Kidney (tissue), 22 donors: ENCODE measurements at places on chromosomes 1 and 21. TPM values are rescaled to one million over a fixed set of nuclear protein-coding genes. Genes with fewer than 3 reads are reported as not detected.

Gene CELA3B
- total RNA-seq = not detected

DNA sequence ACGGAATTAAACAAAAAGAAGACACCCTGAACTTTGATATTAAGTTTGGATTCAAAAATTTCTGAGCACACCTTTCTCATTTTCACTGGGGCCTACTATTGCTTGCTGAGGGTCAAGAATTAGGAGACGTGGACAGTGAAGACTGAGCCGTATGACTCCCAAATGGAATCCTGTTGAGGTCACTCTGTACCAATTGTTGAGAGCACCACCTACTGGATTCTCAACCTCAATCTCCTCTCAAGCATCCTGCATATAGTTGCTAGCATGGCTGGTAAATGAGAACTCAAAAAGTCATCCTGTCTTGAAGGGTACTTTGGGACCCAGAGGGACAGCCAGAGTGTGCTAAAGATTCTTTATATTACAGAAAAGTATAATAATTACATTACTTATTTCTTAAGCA, 20.2 kb upstream of the MTR start:
- DNase-seq = no peak
- H3K36me3 ChIP-seq = no peaks in the 10 kb centered on the region
- no peaks in the 10 kb centered on the region for H3K4me1 ChIP-seq
- no peak overlapping the region for H3K27ac ChIP-seq

Gene POLR3GL
- 19.0 TPM for total RNA-seq

GRCh38 chr1:233282582-233282886, 13.0 kb downstream of the PCNX2 start:
- H3K4me1 ChIP-seq = no peaks in the 10 kb centered on the region
- H3K27ac ChIP-seq = no peak overlapping the region
- DNase-seq = no peak
- H3K4me3 ChIP-seq = no peak overlapping the region

GRCh38 chr1:201748335-201748734, 80.6 kb upstream of the IPO9 start:
- no peak overlapping the region for H3K27ac ChIP-seq
- DNase-seq = no peak
- H3K27me3 ChIP-seq = no peaks in the 10 kb centered on the region
- no peak overlapping the region for H3K4me3 ChIP-seq

Gene COL24A1
- 0.54 TPM for total RNA-seq

GRCh38 chr1:240189386-240189989, 97.8 kb downstream of the FMN2 start:
- no peaks in the 10 kb centered on the region for H3K4me1 ChIP-seq
- H3K4me3 ChIP-seq = no peak overlapping the region
- H3K27me3 ChIP-seq = no peaks in the 10 kb centered on the region
- DNase-seq = no peak
- no peak overlapping the region for H3K27ac ChIP-seq

DNA sequence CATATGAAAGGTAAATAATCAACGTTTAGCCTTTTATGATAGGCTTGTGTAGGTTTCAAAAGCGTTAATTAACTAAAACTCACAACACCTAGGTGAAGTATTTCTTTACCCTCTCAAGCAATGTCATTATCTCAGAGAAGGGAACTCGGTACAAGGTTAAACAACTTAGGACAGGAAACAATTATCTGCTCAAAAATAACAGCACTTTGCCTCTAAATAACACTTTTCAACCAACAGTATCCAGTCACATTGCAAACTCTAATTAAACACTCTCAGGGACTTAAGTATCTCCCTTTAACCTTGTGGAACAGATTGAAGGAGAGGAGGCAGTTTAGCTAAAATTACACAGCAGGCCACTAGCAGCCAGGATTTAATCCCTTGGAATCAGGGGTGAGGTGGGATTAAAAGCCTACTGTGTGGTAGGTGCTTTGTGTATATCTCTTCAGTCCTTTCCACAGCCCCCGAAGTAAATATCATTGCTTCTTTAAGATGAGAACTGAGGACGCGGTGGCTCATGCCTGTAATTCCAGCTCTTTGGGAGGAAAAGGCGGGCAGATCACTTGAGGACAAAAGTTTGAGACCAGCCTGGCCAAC, 5.2 kb upstream of the AKNAD1 start:
- no peak overlapping the region for H3K27ac ChIP-seq
- no peaks in the 10 kb centered on the region for H3K36me3 ChIP-seq
- no peaks in the 10 kb centered on the region for H3K4me1 ChIP-seq
- no peak overlapping the region for H3K4me3 ChIP-seq

- no peaks in the 10 kb centered on the region for H3K27me3 ChIP-seq
- H3K27ac ChIP-seq = peak overlapping the region; percentile 17
- no peaks in the 10 kb centered on the region for H3K36me3 ChIP-seq
- H3K4me3 ChIP-seq = no peak overlapping the region
- no peak for DNase-seq
Measured at GRCh38 chr1:8763888-8764287, 53.6 kb downstream of the RERE start.

Gene CNR2
- 0.57 TPM for total RNA-seq

Gene TTLL7
- 7.0 TPM for total RNA-seq

DNA sequence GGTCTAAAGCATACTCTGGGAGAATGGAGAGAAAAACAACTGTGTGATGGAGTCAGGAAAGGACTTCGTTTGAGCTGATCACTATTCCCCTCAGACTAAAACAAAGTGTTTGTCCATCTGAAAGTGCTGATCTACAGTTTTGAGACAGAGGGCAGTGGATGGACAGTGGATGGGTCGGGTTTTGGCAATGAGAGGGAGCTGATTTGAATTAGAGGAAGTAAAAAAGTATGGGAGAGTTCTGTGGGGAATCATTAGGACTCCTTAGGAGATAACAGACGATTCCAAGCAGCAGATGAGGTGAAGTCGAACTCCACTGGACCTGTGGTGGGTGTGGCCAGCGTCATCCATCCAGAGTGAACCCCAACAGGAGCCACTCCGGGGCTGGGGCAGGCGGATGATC, 62.3 kb downstream of the PTGS2 start:
- H3K4me1 ChIP-seq = no peaks in the 10 kb centered on the region
- H3K27me3 ChIP-seq = no peaks in the 10 kb centered on the region
- H3K4me3 ChIP-seq = no peak overlapping the region

- no peak overlapping the region for H3K4me3 ChIP-seq
- no peaks in the 10 kb centered on the region for H3K4me1 ChIP-seq
Measured at GRCh38 chr1:147292012-147292411, 49.5 kb downstream of the CHD1L start.

DNA sequence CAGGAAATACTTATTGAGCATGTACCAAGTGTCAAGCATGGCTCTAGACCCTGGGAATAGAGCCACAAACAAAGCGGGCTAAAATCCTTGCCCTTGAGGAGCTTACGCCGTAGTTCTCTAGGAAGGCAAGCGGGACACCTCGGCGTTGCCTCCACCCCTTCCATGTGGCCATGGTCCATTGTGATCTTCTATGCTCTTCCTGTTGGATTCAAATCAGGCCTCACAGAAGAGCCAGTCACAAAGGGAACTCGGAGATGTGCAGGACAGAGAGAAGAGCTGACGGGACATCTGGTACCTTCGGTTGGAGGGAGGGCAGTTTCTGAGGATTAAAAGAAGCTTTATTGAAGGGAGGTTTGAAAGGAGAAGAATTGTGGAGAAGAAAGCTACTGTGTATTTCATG, 129.3 kb downstream of the TMEM53 start:
- no peak for DNase-seq
- no peaks in the 10 kb centered on the region for H3K36me3 ChIP-seq
- H3K4me1 ChIP-seq = no peaks in the 10 kb centered on the region
- H3K27ac ChIP-seq = no peak overlapping the region
- no peak overlapping the region for H3K4me3 ChIP-seq

DNA sequence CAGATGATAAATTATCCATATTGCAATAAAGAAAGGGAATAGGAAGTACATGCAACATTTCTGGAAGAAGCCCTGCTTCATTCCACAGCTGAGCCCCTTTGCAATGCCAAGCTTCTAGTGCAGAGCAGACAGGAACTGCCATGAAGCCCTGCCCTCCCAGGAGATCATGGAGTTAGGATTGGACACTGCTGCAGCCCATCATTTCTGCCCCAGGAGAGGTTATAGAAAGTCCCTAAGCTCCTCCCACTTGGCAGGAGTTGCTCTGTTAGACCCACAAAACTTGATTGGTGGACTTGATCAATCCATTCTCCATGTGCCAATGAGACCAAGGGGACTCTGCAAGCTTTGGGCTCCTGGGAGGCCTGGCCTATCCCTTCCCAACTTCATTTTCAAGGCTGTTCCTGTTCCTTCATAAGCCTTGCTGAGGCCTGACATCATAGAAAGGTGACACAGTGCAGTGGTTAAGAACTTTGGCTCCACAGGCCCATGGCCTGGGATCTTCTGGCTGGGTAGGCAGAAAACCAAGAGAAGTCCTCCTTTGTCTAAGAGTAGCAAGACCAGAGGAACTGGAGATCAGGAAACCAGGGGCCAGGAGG, 1.3 kb upstream of the LAPTM5 start:
- no peaks in the 10 kb centered on the region for H3K4me1 ChIP-seq
- no peak overlapping the region for H3K27ac ChIP-seq
- H3K36me3 ChIP-seq = no peaks in the 10 kb centered on the region
- H3K4me3 ChIP-seq = no peak overlapping the region
- DNase-seq = no peak

DNA sequence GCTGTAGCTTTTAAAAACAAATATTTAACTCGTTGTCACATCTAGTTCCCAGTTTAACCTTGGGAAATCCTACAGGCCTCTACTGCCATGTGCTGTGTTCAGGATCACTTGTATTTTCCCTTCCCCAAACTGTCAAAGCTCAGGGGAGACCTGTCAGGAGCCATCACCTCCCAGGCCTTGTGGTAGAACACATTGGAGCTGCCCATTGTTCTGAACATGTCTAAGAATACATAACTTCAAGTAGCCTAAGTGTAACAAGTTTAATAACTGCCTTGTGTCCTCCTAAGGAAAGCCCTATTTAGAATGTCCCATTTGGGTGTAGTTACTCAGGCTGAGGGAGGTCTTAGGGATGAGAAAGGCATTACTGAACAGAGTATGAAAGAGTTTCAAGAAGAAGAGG, 28.6 kb upstream of the PIGC start:
- no peaks in the 10 kb centered on the region for H3K36me3 ChIP-seq
- H3K27ac ChIP-seq = no peak overlapping the region
- no peak for DNase-seq
- H3K4me3 ChIP-seq = no peak overlapping the region
- H3K27me3 ChIP-seq = no peaks in the 10 kb centered on the region
- H3K4me1 ChIP-seq = no peaks in the 10 kb centered on the region
